Activated CD8-positive, alpha-beta memory T cell treated with anti-CD3 and anti-CD28 coated beads for 48 hours (primary cell): ENCODE measurements at places on chromosomes 7 and 10.

GRCh38 chr10:86387178-86387794 lies 20.7 kb upstream of the GRID1 start:
- DNase-seq: no peak

DNA sequence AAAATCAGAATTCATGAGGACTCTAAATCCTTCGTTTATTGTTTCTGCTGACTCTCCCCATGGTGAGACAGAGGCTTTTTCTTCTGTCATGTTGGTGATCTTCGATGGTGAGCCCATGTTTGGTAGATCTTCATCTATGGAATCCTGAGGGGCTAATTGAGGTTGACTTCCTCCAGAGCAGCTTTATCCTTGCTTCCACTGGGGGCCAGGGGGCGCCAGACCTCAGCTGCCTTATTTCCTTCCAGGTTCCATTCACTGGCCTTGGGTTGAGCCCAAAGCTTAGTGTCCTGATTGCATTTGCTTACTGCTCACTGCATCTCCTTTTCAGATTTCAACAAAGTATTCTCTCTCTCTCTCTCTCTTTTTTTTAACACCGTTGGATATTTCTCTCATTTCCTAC lies 80.7 kb downstream of the GCC1 start:
- DNase-seq: no peak

GRCh38 chr7:137086896-137087295 lies 218.4 kb downstream of the CHRM2 start:
- no peak for DNase-seq

DNA sequence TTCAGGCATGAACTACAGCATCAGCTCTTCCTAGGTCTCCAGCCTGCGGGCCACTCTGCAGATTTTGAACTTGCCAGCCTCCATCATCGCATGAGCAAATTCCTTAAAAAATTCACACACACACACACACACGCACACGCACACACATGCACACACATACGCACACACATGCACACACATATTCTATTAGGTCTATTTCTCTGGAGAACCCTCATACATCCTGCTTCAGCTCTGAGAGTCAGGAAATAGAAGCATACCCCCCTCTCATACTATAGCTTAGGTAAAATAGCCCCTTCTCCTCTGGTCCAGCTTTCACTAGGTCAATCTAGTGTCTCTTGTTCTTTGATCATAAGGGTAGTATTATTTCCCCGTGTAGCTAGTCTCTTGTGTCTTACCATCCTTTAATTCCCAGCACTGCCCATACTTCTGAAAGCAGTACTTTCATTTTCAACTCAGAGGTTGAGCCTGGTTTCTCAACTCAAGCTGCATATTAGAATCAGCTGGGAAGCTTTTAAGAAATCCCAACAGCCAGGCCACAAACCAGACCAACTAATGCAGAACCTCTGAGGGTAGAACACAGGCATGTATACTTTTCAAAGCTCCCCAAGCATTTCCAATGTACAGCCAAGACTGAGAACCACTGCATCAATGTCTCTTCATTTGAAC lies 30.9 kb upstream of the ITGB8 start:
- DNase-seq: no peak

DNA sequence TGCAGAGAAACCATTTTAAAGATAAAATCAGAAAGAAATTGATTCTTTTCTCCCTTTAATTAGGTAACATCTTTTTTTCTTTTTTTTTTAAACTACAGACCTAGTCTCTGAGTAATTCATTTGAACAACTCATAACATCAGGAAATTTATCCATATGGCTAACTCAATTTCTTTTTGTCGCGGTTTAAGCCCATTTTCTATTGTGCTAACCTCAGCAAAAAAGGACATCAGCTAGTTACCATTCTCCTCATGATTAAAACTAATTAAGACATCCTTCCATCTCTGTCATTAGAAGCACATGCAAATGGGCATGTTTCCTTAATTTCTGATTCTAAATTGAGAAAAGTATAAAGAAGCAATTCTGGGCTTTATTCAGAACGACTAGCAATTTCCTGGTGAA lies 57.8 kb downstream of the ANK3 start:
- no peak for DNase-seq

- DNase-seq: no peak
Measured at GRCh38 chr7:67754651-67755050, 758.0 kb downstream of the TYW1 start.

- no peak for DNase-seq
Measured at GRCh38 chr10:76202777-76203176, 771.4 kb downstream of the LRMDA start.

GRCh38 chr10:121942749-121943416 lies 15.1 kb upstream of the ATE1 start:
- no peak for DNase-seq

GRCh38 chr10:36608251-36608650 lies 517.1 kb upstream of the ANKRD30A start:
- DNase-seq: no peak

DNA sequence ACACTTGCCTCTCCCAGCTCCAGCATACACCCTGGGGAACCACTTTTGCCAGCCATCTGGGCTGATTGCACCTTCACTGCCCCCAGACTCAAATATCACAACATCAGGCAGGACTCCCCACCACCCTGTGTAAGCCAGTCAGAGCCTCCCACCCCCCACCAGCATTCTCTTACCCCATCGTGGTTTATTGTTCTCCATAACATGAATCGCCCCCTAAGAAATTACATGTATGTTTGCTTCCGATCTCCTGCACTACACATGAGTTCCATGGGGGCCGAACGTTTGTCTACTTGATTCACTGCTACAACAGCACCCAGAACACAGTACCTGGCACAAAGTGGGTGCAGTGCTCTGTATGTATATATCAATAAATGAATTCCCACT lies 39.4 kb downstream of the CREB3L2 start:
- no peak for DNase-seq

GRCh38 chr7:135761751-135762488 lies 13.3 kb upstream of the FAM180A start:
- DNase-seq: no peak

DNA sequence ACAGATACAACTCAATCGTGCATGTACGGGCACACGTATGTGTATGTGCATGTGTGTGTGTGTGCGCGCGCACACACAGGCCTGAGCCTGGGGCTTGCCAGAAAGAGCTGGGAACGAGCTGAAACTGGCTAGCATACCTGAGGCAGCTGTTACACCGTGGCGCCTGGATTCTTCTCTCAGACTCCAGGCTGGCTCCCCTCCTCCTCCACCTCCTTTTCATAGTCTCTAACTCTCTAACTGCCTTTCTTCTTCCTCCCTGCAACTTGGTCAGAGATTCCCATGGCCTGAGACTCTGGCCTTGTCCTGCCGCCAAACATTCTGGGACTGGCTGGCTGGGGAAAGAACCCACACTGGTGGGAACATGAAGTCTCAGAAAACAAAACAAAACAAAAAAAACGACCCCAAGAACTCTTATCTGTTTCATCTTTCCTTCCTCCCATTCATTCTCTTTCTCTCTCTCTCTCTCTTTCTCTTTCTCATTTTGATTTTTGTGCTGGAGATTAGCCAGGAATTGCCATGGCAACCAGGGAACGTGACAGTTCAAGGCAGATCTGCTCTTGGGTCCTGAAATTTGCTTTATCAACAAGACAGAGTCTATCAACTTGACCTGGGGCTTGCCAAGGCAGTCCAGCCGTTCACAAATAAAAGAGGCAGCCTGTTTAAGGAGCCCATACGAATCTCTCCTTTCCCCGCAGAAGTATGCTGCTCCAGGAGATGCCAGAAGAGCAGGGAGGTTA lies 76.8 kb upstream of the SEM1 start:
- no peak for DNase-seq

DNA sequence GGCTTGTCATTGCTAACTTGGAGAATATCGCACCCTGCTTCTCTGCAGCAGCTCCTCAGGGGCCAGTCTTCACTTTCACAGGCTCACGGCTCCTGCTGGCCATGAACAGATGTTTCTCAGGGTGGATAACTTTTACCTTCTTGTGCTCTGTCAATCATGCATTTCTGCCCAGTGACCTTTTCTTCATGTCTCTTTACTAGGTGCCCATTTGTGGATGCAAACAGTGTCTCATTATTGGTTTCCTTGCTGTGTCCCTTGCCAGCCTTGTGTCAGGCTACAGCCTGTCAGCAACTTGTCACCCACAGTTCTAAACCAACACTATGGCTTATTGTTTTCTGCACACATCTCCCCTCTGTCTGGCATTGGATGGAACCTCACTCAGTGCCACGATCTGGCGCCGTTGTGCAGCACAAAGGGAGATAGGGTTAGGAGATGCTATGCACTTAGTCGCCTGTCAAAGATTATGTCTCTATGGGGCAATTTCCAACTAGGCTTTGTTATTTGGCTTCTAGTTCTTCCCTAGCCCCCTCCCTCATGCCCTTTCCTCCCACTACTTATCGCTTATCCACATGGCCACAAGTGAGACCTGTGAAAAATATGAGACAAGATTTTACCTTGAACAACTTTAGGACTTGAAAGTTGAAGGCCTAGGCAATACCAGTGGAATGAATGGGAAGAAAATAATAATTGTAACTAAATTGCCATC lies 45.7 kb upstream of the NXPH1 start:
- DNase-seq: no peak

GRCh38 chr7:133556553-133556952 lies 303.7 kb downstream of the EXOC4 start:
- no peak for DNase-seq

- no peak for DNase-seq
Measured at GRCh38 chr10:98915911-98916310, 319.7 kb downstream of the HPSE2 start.
